Fibroblast of skin of left biceps (primary cell): ENCODE measurements at places on chromosomes 13 and 19.

- no peak for DNase-seq
Measured at GRCh38 chr13:31843044-31843443, 103.7 kb downstream of the RXFP2 start.

GRCh38 chr13:31351376-31351775 lies 151.6 kb downstream of the B3GLCT start:
- no peak for DNase-seq

DNA sequence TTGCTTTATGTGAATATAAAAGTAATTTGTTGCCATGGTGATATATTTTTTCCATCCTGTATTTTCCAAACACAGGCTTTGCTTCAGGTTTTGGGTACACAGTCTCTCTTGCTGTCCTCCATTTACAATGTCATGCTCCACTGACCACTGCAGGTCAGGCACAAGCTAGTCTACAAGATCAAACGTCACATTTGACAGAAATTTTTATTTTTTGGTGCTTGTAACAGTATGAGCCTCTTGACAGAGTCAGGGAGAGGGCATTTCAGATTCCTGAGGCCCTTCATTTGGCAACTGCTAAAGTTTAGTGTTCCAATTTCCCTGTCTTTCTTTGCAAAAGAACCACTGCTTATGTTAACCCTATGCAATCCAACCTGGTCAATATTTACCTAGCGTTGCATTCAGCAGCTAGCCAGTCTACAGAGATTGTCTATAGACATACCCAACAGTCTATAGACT lies 175.0 kb downstream of the RFC3 start:
- DNase-seq: no peak

- no peak for DNase-seq
Measured at GRCh38 chr19:45385392-45386221, 15.2 kb upstream of the ERCC2 start.

DNA sequence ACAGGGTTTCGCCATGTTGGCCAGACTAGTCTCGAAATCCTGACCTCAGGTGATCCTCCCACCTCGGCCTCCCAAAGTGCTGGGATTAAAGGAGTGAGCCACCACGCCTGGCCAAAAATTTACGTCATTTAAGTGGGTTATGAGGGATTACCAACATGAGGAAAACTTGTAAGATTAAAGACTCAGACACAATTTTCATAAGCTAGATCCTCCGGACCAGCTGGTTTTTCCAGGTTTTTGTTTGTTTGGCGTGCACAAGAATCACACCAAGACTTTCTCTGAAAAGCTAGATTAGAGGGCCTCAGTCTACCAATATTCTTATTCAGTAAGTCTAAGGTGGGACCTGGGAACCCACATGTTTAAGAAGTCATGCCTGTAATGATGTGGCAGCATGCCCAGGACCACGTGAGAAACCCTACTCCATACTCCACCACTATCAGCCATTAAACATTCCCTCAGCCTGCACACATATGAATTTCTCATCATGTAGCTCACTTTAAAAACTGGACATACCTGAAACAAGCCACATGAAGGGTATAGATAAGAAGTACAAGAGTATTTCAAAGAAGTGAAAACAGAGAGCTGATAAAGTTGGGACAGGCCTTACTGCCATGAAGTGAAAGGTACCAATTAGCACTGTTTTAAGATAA lies 25.7 kb downstream of the DIAPH3 start:
- no peak for DNase-seq

DNA sequence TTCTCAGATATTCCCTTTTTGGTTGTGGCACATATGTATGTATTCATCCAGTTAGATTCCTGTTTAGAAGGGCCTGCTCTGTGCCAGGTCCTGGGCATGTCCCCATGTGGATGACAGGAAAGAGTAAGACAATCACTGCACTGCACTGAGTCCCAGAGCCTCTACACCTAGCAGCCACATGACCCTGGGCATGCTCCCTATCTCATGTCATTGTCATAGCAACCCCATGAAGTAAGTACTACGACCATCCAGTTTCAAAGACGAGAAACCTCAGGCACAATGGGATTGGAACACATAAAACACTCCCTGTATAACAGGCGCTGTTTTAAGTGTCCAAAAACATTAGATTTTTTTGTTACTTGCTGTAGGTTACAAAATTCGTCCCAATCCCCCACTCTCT lies 594.4 kb downstream of the UQCRFS1 start:
- no peak for DNase-seq

DNA sequence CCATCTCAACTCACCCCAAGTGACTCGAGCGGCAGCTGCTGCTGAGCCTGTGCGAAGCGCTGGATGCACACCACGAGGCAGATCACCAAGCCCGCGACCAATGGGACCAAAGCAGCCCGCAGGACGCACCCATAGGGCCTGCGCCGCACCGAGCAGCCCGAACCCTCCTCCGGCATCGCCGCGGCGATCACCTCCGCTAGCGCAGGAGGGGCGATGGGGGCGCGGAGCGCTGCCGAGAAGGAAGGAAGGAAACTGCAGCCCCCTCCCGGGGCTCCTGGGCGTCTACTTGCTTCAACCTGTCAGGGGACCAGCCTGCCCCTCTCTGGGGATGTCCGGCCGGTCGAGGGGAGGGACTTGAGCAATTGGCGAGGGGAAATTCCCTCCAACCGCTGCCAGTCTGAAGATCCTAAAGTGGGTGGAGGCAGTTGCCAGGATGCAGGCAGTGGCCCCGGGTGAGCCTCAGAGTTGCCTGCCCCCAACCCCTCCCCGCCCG lies at the start of gene CD70:
Gene CD70, minus strand, starts transcription at position 324 of the 493 bp plus-strand sequence. Its CDS starts 148 bp downstream, at position 176.
- DNase-seq: no peak

GRCh38 chr19:37874784-37875183 lies 31.6 kb downstream of the WDR87 start:
- DNase-seq: no peak

DNA sequence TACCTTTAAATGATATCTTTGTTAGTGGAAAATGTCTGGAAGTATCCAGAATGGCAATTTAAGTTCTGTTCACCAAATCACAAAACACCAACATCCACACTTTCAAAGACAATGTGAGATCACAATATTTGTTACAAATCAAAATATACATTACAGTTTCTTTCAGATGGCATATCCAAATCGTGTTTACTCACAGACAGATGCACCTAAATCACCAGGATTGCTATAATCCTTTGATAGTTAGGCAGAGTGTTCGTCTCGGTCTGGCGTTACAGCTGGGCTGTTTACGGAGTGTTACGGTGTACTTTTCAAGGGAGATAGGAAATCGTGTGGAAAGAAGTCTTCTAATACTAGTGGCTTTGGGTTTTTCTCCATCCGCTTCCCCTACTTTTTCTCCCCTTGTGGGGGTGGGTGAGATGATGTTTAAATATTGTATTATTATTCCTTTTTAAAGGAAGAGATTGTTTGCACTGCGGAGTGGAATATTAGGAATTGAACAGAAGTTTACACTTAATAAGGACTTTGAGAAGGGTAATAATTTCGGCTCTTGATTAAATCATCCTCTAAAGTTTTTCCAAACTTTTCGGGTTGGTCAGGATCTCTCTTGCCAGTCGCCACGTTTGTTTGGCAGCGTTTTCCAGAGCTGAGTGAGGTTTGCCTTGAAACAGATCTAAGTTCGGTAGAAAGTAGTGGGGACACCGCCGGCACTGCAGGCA lies 1.8 kb downstream of the MAB21L1 start:
- no peak for DNase-seq

- DNase-seq: no peak
Measured at GRCh38 chr13:99289271-99289670, 17.9 kb downstream of the GPR183 start.

- no peak for DNase-seq
Measured at GRCh38 chr19:32828643-32829344, 40.8 kb downstream of the SLC7A9 start.

- DNase-seq: no peak
Measured at GRCh38 chr19:37957176-37957575, 50.2 kb downstream of the SIPA1L3 start.

DNA sequence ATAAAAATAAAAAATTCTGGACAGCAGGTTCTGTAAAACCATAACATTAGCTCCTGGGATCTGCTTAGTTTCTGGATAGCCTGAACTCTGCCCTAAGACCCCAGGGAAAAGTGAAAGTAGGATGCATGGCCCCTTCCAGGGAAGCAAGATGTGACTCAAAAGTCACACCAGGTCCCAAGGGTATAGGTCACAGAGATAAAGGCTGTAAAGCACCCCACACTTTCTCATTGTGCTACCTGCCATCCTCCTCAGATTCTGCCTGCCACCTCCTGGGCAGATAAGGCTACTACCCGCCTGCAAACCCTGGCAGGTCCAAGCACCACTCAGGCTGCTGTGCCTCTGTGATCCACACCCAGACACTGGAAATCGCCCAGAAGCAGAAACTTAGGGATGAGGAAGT lies 20.6 kb downstream of the FFAR2 start:
- DNase-seq: no peak

DNA sequence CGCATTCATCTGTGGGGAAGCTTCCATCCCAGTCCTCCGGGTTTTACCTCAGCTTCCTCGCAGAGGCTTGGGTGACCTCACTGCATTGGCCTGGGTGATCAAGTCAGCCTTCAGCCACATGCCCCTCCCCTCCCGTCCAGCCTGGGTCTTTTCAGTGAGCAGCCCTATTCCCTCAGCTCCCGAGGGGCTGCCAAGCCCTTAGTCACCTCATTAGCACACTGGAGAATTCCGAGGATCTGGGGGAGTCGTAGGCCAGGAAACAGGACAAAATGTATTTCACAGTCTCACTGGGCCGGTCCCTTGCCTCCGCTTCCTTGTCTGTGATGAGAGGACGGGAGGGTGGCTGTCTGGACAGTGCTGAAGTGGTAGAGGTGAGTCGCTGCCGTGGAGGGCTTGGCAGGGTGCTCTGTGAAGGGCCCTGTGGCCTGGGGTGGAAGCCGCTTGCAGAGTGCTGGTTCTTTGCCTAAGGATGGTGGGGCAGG lies 19.9 kb downstream of the KDM4B start:
- peak; percentile 29 for DNase-seq

DNA sequence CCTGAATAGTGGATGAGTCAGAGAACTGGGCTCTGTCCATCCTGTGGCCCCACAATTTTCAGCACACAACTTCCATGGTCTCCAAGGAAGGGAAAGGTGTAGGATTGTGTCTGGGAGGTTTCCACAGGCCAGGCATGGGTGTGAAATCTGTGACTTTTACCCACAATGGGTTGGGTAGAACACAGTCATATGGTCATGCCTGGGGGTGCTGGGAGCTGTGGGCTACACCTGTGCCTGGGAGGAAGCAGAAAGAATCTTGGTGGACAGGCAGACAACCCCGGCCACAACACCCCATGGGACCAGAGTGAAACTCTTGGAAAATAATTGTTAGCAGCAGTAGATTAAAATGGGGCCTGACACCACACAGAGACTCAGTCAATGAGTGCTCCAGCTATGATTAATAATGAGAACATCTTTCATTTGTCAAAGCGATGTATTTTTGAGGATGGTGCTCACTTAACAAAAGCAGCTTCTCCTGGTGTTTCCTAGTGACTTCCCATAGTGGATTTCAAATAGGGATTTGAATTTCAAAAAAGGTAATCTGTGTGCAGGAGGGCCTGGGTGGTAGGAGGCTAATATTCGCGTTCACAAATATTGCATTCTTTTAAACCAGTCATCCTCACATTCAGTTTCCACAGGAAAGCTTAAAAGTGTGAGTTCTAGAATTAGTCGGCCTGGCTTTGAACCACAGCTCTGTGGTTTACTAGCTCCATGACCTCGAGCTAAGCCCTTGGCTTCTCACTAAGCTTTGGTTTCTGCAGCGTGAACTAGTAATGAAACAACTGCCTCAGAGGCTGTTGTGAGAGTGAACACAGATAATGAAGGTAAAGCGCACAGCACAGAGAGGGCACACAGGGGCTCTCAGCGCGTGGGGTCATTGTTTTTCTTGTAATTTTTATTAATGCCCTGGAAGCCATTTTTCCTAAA lies 89.3 kb upstream of the UQCRFS1 start:
- no peak for DNase-seq
